ENCODE measurements at places on chromosomes 6 and 20. TPM values are rescaled to one million over a fixed set of nuclear protein-coding genes. Genes with fewer than 3 reads are reported as not detected.

DNA sequence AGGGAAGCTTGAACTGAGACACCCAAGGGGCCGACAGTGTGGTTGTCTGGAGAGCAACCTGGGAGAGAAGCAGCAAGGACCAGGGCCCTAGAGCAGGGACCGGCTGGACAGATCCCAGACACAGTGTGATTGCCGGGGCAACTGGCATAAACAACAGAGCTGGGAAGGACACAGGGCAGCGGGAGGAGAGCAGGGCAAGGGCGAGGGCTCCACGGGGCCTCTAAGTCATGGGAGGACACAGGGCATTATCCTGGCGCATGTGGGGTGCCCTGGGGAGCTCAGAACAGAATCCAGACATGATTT lies 31.1 kb upstream of the CCR6 start:
- H3K27me3 ChIP-seq, result no peaks in the 10 kb centered on the region
- H3K27ac ChIP-seq, result no peak overlapping the region
- no peak overlapping the region for H3K4me3 ChIP-seq
- DNase-seq, result no peak
- no peaks in the 10 kb centered on the region for H3K36me3 ChIP-seq

- no peaks in the 10 kb centered on the region for H3K4me1 ChIP-seq
- no peaks in the 10 kb centered on the region for H3K27me3 ChIP-seq
- H3K27ac ChIP-seq, result no peak overlapping the region
- DNase-seq, result no peak
- H3K36me3 ChIP-seq, result peaks cover 9% of the 10 kb centered on the region
- no peak overlapping the region for H3K4me3 ChIP-seq
Measured at GRCh38 chr6:63716169-63716568, 80.6 kb downstream of the PHF3 start.

- DNase-seq, result no peak
- H3K4me1 ChIP-seq, result no peaks in the 10 kb centered on the region
- H3K4me3 ChIP-seq, result no peak overlapping the region
- no peaks in the 10 kb centered on the region for H3K36me3 ChIP-seq
Measured at GRCh38 chr20:20188647-20189046, 136.3 kb downstream of the CFAP61 start.

DNA sequence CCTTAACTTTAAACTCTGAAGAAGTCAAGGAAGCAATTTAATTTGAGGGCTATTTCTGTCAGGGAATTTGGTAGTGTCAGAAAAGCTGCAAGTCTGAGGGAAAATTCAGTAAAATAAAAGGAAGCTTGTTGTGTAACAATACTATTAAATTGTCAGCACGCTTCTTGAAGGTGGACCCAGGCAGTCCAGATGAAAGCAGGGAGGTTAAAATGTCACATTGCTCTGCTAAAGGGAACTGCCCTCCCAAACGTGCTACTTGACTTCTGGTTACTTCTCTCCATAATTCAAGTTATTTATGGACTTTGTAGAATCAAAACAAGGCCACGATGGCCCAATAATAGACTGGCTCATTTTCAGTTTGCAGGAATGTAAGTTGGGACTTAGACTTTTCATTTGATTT lies 28.2 kb upstream of the ARMC2 start:
- H3K27me3 ChIP-seq, result no peaks in the 10 kb centered on the region
- no peak overlapping the region for H3K27ac ChIP-seq
- H3K4me3 ChIP-seq, result no peak overlapping the region
- H3K4me1 ChIP-seq, result no peaks in the 10 kb centered on the region
- no peaks in the 10 kb centered on the region for H3K36me3 ChIP-seq

DNA sequence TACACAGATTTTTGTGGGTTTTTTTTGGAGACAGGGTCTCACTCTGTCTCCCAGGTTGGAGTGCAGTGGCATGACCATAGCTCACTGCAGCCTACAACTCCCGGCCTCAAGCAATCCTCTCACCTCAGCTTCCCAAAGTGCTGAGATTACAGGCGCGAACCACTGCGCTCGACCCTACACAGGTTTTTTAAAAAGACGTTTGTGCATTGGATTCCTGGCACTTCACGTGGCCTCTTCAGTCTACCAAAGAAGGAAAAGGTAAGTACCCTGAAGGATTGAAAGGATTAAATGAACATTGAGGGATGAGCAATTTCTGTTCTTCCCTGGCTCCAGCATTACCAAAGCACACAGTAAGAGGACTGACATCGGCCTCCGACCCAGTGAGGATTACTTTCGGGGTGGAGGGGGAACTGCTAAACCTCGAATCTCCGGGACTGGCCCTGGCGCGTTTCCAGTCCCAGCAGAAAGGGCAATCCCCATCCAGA lies 556 bp upstream of the YWHAB start:
- H3K27me3 ChIP-seq, result no peaks in the 10 kb centered on the region
- peaks cover 28% of the 10 kb centered on the region for H3K4me1 ChIP-seq
- H3K27ac ChIP-seq, result peak overlapping the region; percentile 88
- H3K36me3 ChIP-seq, result no peaks in the 10 kb centered on the region

LSM14B gene
- 15.5 TPM for total RNA-seq

BIRC7 gene
- not detected for total RNA-seq

FRMD1 gene
- total RNA-seq, result 0.17 TPM
